Tibial artery (tissue), 4 donors: ENCODE measurements at places on chromosomes 7 and 10.

DNA sequence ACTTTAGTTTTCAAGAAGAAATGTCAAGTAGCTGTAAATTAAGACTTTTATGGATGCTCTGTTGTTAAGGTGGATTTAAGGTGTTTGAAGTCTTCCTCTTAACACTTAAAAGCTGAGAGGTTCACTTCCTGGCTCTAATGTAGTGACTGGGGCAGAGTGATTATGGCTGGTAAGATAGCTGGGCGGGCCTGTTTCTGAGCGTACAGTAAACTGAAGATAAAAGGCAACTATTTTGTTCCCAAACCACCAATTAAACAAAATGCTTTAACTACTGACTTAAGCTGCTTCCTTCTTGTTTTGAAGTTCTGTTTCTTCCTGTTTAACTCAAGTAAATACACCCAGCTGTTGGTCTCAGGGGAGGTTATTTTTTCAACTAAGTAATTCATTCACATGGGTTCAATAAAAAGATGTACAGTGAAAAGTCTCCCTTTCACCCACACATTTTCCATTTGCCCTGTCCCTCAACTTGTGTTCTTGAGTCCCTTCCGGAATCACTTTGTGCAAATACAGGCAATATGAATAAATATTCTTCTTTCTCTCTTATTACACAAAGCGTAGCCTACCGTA lies 19.3 kb downstream of the VWA2 start:
- no peak for DNase-seq

DNA sequence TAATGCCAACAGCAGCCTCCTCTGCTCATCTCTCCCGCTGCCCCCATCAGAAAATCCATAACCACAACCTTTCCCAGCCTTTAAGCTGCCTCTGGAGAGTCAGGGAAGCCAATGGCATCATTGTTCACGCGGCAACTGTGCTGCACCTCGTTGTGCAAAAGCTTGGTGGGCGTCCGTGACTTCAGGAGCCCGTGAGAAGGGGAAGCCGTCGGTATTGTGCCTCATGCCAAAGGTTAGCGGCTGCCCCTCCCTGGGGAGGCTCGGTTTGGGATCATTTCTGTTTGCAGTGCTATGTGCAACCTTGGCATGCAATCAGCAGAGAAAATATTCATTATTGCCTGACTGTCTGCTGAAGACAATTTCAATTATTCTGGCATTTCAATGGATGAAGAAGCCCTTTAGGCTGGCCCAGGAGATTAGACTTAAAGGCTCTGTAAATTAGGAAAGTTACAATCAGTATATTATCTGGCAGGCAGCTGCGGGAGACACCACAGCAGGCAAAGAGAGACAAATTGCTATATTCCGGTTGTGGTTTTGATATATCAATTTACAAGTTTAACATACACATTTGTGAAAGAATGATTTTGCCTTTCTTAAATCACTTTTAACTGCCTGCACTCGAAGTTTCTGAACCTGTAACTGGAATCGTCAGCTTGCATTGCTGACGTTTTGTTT lies 244.5 kb downstream of the GATA3 start:
- DNase-seq, result no peak

GRCh38 chr10:26725837-26726727 lies 28.6 kb downstream of the PDSS1 start:
- DNase-seq, result no peak

- no peak for DNase-seq
Observed at GRCh38 chr10:47024046-47024322, 112.8 kb downstream of the PTPN20 start.
